Activated CD8-positive, alpha-beta memory T cell treated with anti-CD3 and anti-CD28 coated beads for 1 hour (primary cell): ENCODE measurements at places on chromosomes 3 and 15.

DNA sequence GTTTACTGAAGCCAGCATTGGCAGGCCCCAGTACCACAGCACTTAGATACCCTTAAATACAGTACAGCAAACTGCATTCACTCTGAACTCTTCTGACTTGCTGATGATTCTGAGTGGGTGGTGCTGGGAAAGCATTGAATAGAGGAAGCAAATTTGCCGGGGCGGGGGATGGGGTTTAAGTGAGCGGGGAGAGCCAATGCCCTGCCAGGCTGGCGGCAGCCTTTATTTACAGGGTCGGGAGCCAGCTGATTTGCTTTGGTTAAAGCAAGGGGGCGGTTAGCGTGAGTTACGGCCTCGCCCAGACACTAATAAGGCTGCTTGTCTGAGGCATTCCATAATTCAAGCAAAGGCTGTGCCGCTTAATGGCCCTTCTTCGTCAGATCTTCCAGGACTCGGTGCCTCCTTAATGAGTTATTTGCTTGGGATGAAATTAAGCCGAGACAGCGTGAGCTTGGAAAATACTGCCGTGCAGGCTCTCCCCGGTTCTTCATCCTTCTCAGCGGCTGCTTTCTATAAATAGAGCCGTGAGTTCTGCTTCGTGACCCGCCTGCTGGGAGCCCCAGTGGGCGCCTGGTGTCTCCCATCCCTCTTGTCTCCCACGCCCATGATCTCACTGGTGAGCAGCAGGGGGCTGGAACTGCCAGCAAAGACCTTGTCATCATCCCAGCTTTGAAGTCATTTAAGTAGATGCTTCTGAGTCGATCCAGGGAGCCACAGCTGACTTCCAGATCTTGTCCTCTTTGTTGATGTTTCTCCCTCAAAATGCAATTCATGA is 25.8 kb downstream of the SPSB4 start:
- DNase-seq, result no peak

- no peak for DNase-seq
These were observed 2.4 kb downstream of the SIAH2 start for GRCh38 chr3:150760431-150761200.

DNA sequence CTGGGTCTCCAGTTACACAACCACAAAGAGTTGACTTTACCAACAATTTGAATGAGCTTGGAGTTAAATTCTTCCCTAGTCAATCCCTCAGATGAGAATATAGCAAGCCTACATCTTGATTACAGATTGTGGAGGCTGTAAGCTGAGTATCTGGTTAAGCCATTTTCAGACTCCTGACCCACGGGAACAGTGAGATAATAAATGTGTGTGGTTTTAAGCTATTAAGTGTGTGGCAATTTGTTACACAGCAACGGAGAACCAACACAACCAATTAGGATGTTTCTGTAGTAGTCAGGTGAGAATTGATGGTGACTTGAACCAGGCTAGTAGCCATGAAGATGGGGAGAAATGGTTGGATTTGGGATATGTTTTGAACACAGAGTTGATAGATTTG is 37.7 kb upstream of the SLC4A7 start:
- DNase-seq, result no peak

GRCh38 chr15:28037969-28038590 is 61.0 kb downstream of the OCA2 start:
- DNase-seq, result no peak

GRCh38 chr15:52288986-52289385 is 6.6 kb downstream of the MYO5C start:
- DNase-seq, result no peak
